ENCODE measurements at places on chromosomes 1 and 21.

GRCh38 chr21:42474043-42474831 is 21.8 kb downstream of the RSPH1 start:
- peak; percentile 69 for DNase-seq

- no peak for DNase-seq
Measured at GRCh38 chr1:3012456-3013291, 8.6 kb upstream of the ACTRT2 start.

DNA sequence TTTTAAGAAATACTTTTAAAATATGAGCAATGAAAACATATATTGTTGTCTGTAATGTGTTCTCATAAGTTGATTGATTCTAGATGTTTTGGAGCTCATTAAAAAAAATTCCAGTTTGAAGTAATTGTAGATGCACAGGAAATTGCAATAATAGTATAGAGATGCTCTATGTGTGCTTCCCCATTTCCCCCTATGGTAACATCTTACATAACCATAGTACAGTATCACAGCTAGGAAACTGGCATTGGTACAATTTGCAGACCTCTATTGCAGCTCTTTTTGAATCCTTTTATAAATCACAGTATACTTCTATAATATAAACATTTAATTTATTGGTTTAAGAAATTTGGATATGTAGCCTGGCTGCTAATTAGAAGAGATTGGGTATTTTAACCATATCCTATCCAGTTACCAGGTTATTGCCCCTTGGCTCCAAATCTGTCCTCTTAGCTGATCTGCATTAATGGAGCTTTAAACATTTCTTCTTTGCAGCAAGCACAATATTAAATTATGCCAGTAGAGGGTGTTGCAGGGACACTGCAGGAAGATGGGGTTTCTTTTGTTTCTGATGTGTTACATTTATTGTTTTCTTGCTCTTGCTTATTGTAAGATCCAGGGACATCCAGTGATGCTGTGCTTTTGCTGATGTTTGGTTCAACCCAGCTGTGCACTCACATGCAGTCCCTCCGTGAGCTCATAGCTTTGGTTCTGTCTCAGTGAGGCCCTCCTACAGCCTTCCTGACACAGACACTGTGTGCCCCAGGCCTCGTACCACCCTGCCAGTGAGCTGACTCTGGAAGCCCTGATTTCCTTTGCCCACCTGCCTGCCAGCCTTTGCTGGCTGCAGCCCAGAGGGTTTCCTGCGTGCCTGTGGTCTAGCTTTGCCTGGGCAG is 103.3 kb downstream of the RABGAP1L start:
- DNase-seq, result peak; percentile 68

DNA sequence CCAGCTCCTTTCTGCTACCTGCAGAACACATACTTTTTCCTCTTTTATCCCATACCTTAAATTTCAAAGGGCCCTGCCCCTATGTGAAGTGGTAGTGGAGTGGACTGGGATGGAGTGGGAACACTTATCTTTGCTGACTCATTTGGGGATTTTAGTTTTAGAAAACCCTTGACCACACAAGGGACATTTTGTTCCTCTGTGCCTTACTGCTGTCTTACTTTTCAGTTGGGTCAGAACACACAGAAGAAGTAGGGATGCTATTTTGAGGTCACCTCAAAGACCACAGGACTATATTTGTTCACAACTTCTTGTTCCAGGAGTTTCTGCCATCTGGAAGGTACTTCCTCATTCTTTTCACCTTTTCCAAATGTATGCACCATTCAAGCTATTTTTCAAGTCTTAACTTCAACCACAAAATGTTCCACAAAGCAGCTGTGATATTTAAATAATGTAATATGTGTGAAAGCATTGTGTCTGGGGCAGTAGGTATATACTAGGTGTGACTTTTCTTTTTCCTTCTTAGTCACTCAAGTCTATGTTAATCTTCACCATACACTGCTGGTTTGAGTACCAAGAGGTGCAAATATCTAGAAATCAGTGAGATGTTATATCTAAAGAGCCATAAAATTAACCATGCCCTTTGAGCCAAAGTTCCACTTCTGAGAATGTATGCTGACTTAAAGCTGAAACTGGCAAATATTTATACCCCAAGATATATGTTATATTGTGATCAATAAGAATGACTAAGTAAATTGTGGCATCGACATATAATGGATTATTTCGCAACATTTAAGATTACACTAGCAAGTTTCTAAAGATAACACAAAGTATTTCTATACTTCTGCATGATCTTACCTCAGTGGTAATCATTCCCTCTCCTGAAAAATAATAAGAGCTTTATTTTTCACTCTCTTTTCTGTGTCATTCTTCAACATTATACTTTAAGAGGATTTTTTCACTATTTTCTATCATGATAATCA is 308.5 kb downstream of the MRPL39 start:
- no peak for DNase-seq

GRCh38 chr1:33149453-33150190 is 32.2 kb downstream of the TRIM62 start:
- no peak for DNase-seq

Measured in ACHN (cell line).